ENCODE measurements at places on chromosomes 11 and 22. TPM values are rescaled to one million over a fixed set of nuclear protein-coding genes. Genes with fewer than 3 reads are reported as not detected.

Gene PKDREJ
- polyA plus RNA-seq: 0.69 TPM

Gene CRYBB3
- 0.16 TPM for polyA plus RNA-seq

Gene EWSR1
- 276 TPM for polyA plus RNA-seq

Gene SNX32
- 6.3 TPM for polyA plus RNA-seq

Gene OR5B2
- 0.01 TPM for polyA plus RNA-seq

Gene SLC16A8
- 2.3 TPM for polyA plus RNA-seq

Gene OR6T1
- not detected for polyA plus RNA-seq

Gene KRTAP5-7
- polyA plus RNA-seq: 0.16 TPM

Gene LRP4
- polyA plus RNA-seq: 15.6 TPM

Gene LYVE1
- 49.3 TPM for polyA plus RNA-seq

Gene OR4A16
- polyA plus RNA-seq: 0.04 TPM

Gene OR10A2
- polyA plus RNA-seq: 0.04 TPM

Gene LIPT2
- polyA plus RNA-seq: 6.8 TPM

Gene ZBTB16
- polyA plus RNA-seq: 2.8 TPM

Gene CARD10
- 36.0 TPM for polyA plus RNA-seq

Gene LRP5
- 109 TPM for polyA plus RNA-seq

Gene PAMR1
- 8.3 TPM for polyA plus RNA-seq

Gene XKR3
- polyA plus RNA-seq: not detected

Gene CLDN5
- polyA plus RNA-seq: 12.4 TPM

Gene OR52N4
- polyA plus RNA-seq: 0.04 TPM

Gene KIAA1671
- polyA plus RNA-seq: 25.0 TPM

Data from large intestine (tissue), 12 donors.